ENCODE measurements at places on chromosomes 1 and 21. TPM values are rescaled to one million over a fixed set of nuclear protein-coding genes. Genes with fewer than 3 reads are reported as not detected.

Gene ANGPTL1
- total RNA-seq = not detected

Gene NLRP3
- 0.02 TPM for total RNA-seq

Gene CLDN8
- total RNA-seq = not detected

Gene HES3
- not detected for total RNA-seq

Gene GUCA2B
- total RNA-seq = 0.37 TPM

Gene SH2D5
- total RNA-seq = 12.2 TPM

Gene CACNA1S
- not detected for total RNA-seq

Gene GGPS1
- 16.9 TPM for total RNA-seq

Gene DNM3
- total RNA-seq = 0.54 TPM

Gene CD1C
- not detected for total RNA-seq

Measured in A549 treated with AZD2906 at 1 μM for 4 hours (cell line).